ENCODE measurements at places on chromosomes 2 and 18. TPM values are rescaled to one million over a fixed set of nuclear protein-coding genes. Genes with fewer than 3 reads are reported as not detected.

- no peak overlapping the region for H3K4me3 ChIP-seq
- H3K27ac ChIP-seq: no peak overlapping the region
- peaks cover 17% of the 10 kb centered on the region for H3K27me3 ChIP-seq
- no peaks in the 10 kb centered on the region for H3K36me3 ChIP-seq
Measured at GRCh38 chr2:234133004-234133403, 82.5 kb downstream of the SPP2 start.

DNA sequence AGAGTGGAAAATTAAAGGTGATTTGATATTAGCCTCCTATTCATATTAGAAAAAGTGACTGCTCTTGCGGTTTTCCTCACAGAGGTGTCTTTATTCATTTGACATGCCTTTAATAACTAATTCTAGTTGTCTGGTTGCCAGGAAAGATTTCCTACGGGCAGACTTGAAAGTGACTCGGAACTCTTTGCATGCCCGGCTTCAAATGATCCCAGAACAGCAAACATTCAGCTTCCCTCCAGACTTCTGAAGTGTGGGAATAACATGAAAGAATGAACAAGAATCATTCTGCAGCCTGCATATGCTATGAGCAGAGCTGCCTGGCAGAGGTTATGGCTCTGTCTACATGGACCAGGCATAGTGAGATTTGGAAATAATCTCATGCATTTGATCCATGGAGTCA is 89.6 kb upstream of the PKDCC start:
- no peak overlapping the region for H3K4me3 ChIP-seq
- no peak overlapping the region for H3K27ac ChIP-seq
- peaks cover 49% of the 10 kb centered on the region for H3K27me3 ChIP-seq
- H3K36me3 ChIP-seq: no peaks in the 10 kb centered on the region
- DNase-seq: no peak
- no peaks in the 10 kb centered on the region for H3K4me1 ChIP-seq

DNA sequence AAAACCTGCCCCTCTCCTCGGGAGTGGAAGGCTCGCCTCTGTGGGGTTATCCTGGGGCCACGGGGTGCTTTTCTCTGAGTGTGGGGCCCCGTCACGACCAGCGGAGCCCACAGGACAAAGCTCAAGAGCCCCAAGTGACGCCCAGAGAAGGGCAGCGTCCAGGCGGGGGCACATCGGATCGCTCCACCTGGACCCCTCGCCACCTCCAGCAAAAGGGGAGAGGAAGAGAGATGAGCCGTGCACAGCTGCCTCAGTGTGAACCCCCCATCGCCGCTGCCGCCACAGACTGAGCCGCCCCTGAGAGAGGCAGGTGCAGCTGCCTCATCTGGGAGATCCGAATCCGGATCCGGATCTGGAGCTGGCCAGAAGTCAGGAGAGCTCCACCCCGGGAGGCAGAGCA is 282.5 kb upstream of the PXDN start:
- no peaks in the 10 kb centered on the region for H3K36me3 ChIP-seq
- no peak for DNase-seq
- H3K4me1 ChIP-seq: no peaks in the 10 kb centered on the region
- no peaks in the 10 kb centered on the region for H3K27me3 ChIP-seq
- H3K4me3 ChIP-seq: no peak overlapping the region

DNA sequence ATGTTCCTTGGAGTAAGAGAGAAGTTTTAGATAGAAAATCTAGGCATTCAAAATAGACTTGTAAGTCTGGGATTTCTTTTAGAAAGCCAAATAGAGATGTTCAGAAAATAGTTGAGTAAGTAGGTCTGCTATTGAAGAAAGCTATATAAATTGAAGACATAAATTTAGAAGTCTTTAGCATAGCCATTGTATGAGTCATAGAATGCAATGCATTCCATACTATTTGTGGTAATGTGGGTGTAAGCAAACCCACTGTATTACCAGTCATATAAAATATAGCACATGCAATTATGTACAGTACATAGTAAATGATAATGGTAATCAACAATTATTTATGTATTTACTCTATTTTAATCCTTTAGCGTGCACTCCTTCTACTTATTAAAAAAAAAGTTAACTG is 14.1 kb downstream of the MC4R start:
- no peaks in the 10 kb centered on the region for H3K27me3 ChIP-seq
- no peak overlapping the region for H3K27ac ChIP-seq
- H3K36me3 ChIP-seq: no peaks in the 10 kb centered on the region
- no peaks in the 10 kb centered on the region for H3K4me1 ChIP-seq
- H3K4me3 ChIP-seq: no peak overlapping the region
- peak; percentile 70 for DNase-seq

GRCh38 chr2:25712455-25712854 is 39.1 kb upstream of the DTNB start:
- H3K4me3 ChIP-seq: no peak overlapping the region
- H3K27me3 ChIP-seq: peaks cover 17% of the 10 kb centered on the region
- no peaks in the 10 kb centered on the region for H3K36me3 ChIP-seq
- no peak overlapping the region for H3K27ac ChIP-seq
- DNase-seq: no peak
- H3K4me1 ChIP-seq: no peaks in the 10 kb centered on the region

- H3K36me3 ChIP-seq: no peaks in the 10 kb centered on the region
- H3K4me3 ChIP-seq: no peak overlapping the region
- peaks cover 2% of the 10 kb centered on the region for H3K27me3 ChIP-seq
Measured at GRCh38 chr2:177772529-177772928, 300.0 kb downstream of the PDE11A start.

- no peaks in the 10 kb centered on the region for H3K36me3 ChIP-seq
- H3K27me3 ChIP-seq: no peaks in the 10 kb centered on the region
- peaks cover 4% of the 10 kb centered on the region for H3K4me1 ChIP-seq
Measured at GRCh38 chr2:205675861-205676516, 6.3 kb upstream of the NRP2 start.

Gene FAM237A
- total RNA-seq: not detected

- H3K27me3 ChIP-seq: no peaks in the 10 kb centered on the region
- DNase-seq: peak; percentile 15
- 0 out of 2 replicates have a peak, but pooled peaks cover 2% of the 10 kb centered on the region for H3K4me1 ChIP-seq
Measured at GRCh38 chr2:168796583-168797285, 5.7 kb upstream of the NOSTRIN start.

Data from IMR-90 (cell line).